ENCODE measurements at places on chromosomes 2 and 18.

DNA sequence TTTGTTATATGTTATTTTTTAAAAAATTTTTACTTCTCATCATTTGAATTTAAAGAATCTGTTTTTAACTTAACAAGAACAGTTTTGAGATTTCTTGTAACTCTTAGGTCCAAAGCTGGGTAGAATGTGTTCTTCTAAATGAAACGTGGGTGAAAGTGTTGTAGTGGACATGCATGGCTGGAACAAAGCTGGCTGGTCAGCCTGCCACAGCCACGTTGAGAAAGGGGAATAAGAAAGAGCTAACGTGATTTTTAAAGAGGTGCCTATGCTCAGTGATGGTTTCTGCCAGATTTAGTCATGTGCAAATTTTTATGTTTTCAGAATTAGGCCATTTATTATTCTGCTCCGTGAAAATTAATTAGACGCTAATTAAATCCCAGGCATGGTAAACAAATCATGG lies 203.9 kb upstream of the COL3A1 start:
- DNase-seq, result no peak

DNA sequence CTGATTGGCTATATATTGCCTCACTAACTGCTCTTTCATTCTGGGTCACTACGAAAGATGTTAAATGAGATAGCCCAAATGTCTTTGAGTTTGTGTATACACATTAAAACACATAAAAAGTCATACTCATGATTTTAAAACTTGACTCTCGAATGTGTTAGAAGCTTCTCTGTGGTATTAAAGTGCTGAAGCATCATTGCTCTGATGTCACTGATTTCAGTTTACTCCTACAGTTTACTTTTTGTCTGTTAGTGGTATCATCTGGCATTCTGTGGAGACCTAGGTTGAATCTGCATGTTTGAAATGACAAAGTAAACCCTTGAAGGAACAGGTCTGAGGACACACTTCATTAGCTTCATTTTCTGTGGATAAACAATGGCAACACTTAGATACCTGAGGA lies 10.7 kb downstream of the NT5DC4 start:
- no peak for DNase-seq

GRCh38 chr2:127053731-127054603 lies 53.0 kb downstream of the BIN1 start:
- DNase-seq, result peak; percentile 42

- peak; percentile 11 for DNase-seq
Observed at GRCh38 chr18:35231052-35231451, 9.8 kb upstream of the ZNF397 start.
